ENCODE measurements at places on chromosomes 7 and 10. TPM values are rescaled to one million over a fixed set of nuclear protein-coding genes. Genes with fewer than 3 reads are reported as not detected.

GRCh38 chr7:16660702-16661464 is 14.9 kb downstream of the BZW2 start:
- DNase-seq: no peak

The ACSL5 gene
- 30.1 TPM for total RNA-seq

- no peak for DNase-seq
Measured at GRCh38 chr10:130053561-130053960, 57.1 kb downstream of the C10orf143 start.

The EPHB4 gene
- 3.6 TPM for total RNA-seq

Data from activated CD4-positive, alpha-beta memory T cell treated with anti-CD3 and anti-CD28 coated beads for 36 hours (primary cell).